ENCODE measurements at places on chromosomes 3 and 15.

GRCh38 chr3:1987980-1988379 lies 110.7 kb upstream of the CNTN4 start:
- DNase-seq: no peak

DNA sequence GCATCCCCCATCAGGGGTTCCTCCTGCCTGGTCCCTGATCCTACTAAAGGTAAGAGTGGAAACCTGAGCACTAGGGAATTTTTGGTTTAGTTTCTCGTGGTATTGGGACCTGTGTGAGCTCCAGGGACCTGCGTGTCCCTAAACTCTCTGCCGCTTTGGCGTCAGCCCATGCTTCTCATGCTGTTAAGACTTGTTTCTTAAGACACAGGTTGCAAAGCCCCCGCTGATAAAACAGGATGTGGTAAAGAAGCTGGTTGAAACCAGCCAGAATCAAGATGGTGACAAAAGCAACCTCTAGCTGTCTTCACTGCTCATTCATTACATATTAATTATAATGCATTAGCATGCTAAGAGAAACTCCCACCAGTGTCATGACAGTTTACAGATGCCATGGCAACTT lies 64.6 kb downstream of the LYZL4 start:
- DNase-seq: no peak

DNA sequence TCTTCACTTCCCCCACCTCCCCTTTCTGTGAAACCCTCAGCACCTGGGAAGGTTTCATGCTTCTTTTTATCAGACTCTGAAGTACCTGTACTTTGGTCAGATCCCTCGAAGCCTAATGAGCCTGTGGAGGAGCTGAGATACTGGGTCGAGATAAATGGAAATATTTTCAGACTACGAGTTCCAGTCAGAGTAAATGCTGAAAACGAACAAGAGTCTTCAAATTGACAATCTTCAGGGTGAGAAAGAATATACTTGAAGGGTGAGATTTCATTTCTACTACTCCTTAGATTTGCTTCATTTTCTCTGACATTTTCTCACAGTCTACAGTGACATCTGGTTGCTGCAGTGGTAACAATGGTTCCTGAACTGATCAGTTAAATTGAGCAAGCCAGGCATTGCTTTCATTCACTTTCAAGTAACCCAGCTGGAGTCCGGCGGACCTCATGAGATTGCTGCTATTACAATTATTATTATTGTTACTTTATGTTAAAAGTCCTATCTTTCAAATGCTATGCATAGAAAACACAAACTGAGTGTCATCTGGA lies 337.2 kb downstream of the VGLL3 start:
- DNase-seq: no peak

DNA sequence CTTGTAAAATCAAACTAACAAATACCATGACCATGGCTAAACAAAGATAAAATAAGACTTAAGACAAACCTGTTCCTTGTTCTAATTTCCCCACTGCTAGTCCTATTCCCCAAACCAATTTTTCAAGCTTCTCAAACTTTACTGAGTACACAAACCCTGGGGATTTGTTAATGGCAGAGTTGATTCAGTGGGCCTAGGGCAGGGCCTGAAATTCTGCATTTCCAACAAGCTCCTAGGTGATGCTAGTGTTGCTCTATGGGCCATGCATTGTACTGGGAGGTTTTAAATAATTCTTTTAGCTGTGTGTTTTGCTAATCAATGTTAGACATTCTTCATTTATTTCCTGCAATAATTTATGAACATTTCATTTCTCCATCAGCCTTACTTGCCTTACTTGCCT lies 13.3 kb upstream of the CCR9 start:
- no peak for DNase-seq

DNA sequence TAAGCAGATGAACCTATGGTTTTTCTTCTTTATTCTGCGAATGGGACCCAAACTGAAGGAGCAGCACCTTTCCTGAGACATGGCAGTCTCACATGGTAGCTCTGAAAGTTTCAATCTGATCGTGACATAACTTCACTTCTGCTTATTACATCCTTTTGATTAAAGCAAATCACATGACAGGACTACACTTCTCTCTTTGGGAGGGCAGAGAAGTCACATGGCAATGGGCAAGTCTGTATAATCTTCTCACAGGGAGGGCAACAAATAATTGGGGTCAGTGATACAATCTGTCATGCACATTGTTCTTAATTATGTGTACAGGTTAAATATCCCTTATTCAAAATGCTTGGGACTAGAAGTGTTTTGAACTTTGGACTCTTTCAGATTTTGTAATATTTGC lies 21.6 kb downstream of the NCBP2 start:
- DNase-seq: no peak

DNA sequence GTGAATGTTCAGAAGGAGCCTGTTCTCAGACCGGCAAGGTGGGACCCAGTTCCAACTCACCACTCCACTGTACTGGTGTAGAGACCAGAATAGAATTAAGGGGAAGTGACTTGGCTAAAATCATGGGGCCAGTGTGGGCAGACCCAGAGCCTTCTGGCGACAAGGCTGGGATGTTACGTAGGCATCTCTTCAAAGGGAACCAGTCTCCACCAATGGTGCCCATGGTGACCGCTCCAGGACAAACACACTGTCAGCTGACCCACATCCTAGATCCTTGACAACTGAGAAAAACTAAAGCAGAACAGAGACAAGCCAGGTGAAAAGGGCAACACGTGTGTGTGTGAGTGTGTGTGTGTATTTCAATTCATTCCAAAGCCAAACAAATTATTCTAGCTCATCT lies 321.7 kb upstream of the FRG2C start:
- DNase-seq: no peak

Measured in activated CD4-positive, CD25-positive, alpha-beta regulatory T cell treated with anti-CD3 and anti-CD28 coated beads, Interleukin-2, amount 50 U/mL, for 16 hours (primary cell).